Hematopoietic multipotent progenitor cell treated with erythropoietin and hydrocortisone succinate and interleukin-3 and kit ligand, for 15 days (in vitro differentiated cells): ENCODE measurements at places on chromosomes 12 and 14.

GRCh38 chr12:13505224-13505623 is 308.7 kb downstream of the EMP1 start:
- no peak for DNase-seq

- DNase-seq = peak; percentile 24
Measured at GRCh38 chr12:4356041-4356327, 23.5 kb downstream of the FGF23 start.

- DNase-seq = no peak
Measured at GRCh38 chr12:57250956-57251355, at the start of gene STAC3. TSS of gene STAC3 (minus strand) at chr12:57251187. CDS start at chr12:57249636, 1,551 bp downstream.

- DNase-seq = no peak
Measured at GRCh38 chr12:57739914-57740538, 1.5 kb upstream of the AGAP2 start.
